ENCODE measurements at places on chromosomes 7 and 10. TPM values are rescaled to one million over a fixed set of nuclear protein-coding genes. Genes with fewer than 3 reads are reported as not detected.

The SPDYE11 gene
- total RNA-seq: not detected

DNA sequence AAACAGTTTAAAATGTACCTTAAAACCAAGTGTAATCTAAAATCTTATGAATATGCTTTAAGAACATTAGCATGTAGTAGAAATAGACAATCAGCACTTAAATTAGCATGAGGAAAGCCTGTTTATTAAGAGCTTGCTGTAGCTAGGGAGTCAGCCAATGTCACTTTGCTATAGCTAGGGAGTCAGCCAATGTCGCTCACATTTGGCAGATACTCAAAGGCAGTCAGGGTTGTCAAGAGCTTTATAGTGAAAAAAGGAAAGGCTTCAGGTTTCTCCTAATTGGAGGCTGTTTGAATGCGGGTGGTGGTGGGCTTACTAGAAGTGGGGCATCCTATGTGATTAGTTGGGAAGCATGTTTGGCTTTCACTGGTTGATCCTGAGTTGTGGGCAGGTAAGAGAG lies 226.2 kb upstream of the DGKB start:
- no peak for DNase-seq
- H3K4me3 ChIP-seq: no peak overlapping the region
- H3K36me3 ChIP-seq: no peaks in the 10 kb centered on the region
- H3K27ac ChIP-seq: no peak overlapping the region
- no peaks in the 10 kb centered on the region for H3K27me3 ChIP-seq

GRCh38 chr7:111112439-111112838 lies 21.5 kb downstream of the LRRN3 start:
- no peak overlapping the region for H3K27ac ChIP-seq
- no peaks in the 10 kb centered on the region for H3K36me3 ChIP-seq
- no peaks in the 10 kb centered on the region for H3K27me3 ChIP-seq
- no peaks in the 10 kb centered on the region for H3K4me1 ChIP-seq

The IKZF1 gene
- total RNA-seq: 10.9 TPM

The AKR1D1 gene
- total RNA-seq: not detected

The DKK1 gene
- 0.47 TPM for total RNA-seq

- H3K4me3 ChIP-seq: no peak overlapping the region
- H3K27ac ChIP-seq: no peak overlapping the region
- H3K36me3 ChIP-seq: no peaks in the 10 kb centered on the region
- DNase-seq: no peak
- no peaks in the 10 kb centered on the region for H3K4me1 ChIP-seq
These were observed 80.5 kb downstream of the RTKN2 start for GRCh38 chr10:62188021-62188616.

The EBF3 gene
- total RNA-seq: 0.48 TPM

The KIF11 gene
- total RNA-seq: 21.1 TPM

- H3K36me3 ChIP-seq: no peaks in the 10 kb centered on the region
- no peaks in the 10 kb centered on the region for H3K4me1 ChIP-seq
- no peaks in the 10 kb centered on the region for H3K27me3 ChIP-seq
These were observed 7.0 kb downstream of the ALOX5 start for GRCh38 chr10:45380903-45381620.

- peaks cover 55% of the 10 kb centered on the region for H3K36me3 ChIP-seq
- H3K27ac ChIP-seq: no peak overlapping the region
- no peaks in the 10 kb centered on the region for H3K4me1 ChIP-seq
- no peak for DNase-seq
These were observed 59.4 kb downstream of the MARCHF5 start for GRCh38 chr10:92350411-92350810.

The PTEN gene
- total RNA-seq: 27.9 TPM

The DGKB gene
- total RNA-seq: 0.23 TPM
